Fibroblast of skin of left biceps (primary cell): ENCODE measurements at places on chromosomes 5 and 9.

GRCh38 chr5:39005566-39006232, 68.5 kb downstream of the RICTOR start:
- no peak for DNase-seq

GRCh38 chr5:59008816-59009473, 426.1 kb downstream of the RAB3C start:
- no peak for DNase-seq

DNA sequence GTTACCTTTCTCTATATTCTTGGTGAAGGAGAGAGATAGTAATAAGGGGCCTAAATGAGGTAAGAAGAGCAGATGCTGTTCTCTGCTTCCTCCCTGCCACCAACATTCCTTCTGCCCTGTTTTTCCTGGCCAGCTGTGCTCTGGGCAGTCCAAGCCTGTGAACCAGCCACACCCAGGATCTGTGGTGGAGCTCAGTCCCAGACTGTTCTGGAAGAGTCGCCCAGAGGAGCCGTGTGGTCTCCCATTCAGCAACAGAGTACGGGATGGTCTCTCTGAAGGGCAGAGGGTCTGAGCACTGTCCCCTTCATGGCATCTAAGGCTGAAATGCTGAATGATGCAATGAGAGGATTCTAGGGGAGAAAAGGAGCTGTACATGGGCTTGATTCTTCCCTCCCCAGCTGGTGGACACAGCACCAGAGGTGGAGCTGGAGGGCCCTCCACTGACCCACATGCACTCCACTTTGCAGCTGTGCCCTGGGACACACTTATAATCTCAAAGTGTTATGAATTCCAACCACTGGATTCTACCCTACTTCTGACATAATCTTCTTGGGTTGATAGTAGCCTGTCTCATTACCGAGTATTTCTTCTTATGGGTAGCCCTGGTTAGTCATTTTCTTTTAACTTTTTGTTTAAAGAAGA, 70.8 kb upstream of the RPS23 start:
- DNase-seq: no peak

- no peak for DNase-seq
These were observed 50.6 kb downstream of the TGFBI start for GRCh38 chr5:136079195-136079985.

DNA sequence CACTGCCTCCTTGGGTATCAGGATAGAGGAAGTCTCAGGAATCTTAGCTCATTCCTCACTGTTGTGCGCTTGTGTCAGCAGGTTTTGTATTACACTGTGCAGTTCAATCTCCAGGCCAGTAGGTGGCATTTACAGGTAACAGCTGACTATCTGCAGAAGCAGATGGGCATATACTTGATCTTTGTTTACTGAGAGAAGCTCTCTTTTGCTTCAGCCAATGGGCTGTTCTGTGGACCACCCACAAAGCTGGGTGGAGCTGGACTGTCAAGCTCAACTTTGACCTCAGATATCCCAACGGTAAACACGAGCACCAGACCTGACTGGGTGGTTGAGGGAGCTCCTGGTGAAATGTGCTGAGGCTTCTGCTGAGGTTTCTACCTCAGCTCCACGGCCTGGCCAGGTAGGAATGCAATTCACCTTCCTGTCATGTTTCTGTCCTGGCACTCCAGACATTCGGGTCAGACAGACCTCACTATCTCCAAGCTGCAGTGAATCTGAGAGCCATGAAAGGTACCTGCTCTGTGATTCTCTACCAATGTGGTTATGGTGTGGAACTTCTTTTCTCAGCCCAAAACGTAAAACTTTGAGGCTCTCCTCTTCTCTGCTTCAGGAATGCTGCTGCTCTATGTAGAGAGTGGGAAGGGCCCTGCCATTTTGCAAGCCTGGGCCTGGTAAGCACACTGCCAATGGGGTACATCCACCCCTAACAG, 167.9 kb upstream of the ACTBL2 start:
- peak; percentile 27 for DNase-seq

GRCh38 chr5:150080696-150081435, 5.5 kb downstream of the CSF1R start:
- no peak for DNase-seq

DNA sequence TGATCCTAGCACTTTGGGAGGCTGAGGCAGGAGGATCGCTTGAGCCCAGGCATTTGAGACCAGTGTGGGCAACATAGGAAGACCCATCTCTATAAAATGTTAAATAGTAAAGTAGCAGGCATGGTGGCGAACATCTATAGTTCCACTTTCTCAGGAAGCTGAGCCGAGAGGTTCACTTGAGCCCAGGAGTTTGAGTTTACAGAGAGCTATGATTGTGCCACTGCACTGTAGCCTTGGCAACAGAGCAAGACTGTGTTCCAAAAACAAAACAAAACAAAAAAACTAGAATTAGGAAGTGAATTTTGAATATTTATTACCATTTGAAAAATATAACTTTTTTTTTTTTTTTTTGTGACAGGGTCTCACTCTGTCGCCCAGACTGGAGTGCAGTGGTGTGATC, 26.8 kb upstream of the PAX5 start:
- no peak for DNase-seq

GRCh38 chr5:62653864-62654575, 75.4 kb downstream of the LRRC70 start:
- no peak for DNase-seq

GRCh38 chr9:108811944-108812343, 43.8 kb downstream of the ACTL7B start:
- no peak for DNase-seq

DNA sequence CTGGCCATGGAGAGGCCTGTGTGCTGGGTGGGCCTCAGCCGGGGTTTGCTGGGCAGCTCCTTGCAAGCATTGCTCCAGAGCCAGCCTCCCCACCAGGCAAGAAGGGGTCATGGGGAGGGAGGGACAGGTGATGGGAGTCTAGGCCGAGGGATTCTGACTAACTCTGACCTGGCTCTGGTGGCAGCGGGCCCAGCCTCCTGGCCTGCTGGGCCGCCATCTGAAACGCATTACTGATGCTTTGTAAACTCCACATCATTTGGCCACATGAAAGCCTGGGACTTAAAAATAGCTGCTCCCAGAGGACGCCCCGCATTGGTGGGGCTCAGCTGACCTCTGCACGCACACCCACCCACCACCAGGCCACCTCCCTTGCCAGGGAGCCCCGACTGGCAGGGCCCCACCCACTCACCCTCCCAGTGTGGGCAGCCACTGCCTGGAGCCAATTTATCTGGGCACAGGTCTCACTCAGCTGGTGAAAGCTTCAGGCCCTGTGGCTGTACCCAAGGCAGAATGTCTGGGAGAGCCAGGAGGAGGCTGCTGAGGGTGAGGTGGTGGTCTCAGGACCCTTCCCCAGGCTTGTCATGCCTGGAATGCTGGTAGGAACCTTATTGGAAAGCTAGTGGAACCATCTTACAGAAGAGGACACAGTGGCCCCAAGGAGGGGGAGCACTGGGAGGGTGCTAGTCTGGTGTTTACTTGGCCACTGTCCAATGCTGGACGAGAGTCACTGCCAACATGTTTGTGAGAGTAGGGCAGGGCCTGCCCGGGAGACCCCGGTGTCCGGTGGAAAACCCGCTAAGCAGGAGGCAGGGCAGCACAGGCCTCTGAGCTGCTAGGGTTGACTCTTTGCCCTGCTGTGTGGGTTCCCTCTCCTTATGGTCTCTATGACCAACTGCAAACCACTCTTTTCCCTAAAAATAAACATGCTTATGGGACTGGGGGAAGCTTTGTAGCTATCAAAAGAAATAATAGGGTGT, 10.8 kb downstream of the TCF7 start:
- DNase-seq: peak; percentile 51

- no peak for DNase-seq
These were observed 31.0 kb downstream of the TTC1 start for GRCh38 chr5:160039810-160040470.

DNA sequence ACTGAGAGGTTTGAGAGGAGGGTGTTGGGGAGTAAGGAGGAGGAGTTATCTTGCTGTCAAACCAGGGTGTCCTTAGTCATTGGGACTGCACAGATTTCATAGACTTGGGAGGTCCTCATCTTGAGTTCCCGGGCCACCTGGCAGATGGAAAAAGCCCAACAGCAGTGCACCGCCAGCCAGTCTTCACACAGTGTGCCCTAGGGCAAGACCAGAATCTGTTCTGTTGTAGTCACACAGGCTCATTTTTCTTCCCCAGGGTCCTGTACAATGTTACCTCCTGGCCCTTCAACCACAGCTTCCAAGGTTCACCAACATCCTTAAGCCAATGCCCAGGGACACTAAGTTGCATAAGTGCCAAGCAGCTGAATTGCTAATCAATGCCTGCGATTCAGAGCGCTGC, 21.0 kb downstream of the PLAC8L1 start:
- no peak for DNase-seq

GRCh38 chr5:137808503-137809135, 54.5 kb upstream of the HNRNPA0 start:
- no peak for DNase-seq

GRCh38 chr5:148965511-148966265, 97.2 kb downstream of the SH3TC2 start:
- peak; percentile 45 for DNase-seq

- peak; percentile 75 for DNase-seq
These were observed 63.9 kb upstream of the TGFBR1 start for GRCh38 chr9:99040911-99041582.

DNA sequence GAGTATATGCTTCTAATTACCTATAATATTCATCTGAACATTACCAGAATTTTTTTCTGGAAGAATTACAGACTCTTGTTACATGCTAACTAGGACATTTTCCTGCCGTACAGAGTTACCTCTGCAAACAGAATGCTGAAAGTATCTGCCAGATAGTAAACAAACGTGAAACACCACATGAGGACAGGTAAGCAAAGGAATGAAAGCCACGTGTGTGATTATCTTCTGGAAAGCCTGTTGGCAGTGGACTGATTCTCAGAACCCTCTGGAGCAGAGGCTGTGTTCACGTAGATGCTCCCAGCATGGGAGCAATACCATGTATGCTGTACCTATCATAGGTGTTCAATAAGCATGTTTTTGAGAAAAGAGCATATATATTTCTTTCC, 472.6 kb downstream of the ENC1 start:
- no peak for DNase-seq

GRCh38 chr9:136784249-136784996, 6.7 kb upstream of the TMEM141 start:
- DNase-seq: no peak

GRCh38 chr9:114238472-114238871, 83.1 kb downstream of the COL27A1 start:
- DNase-seq: no peak

GRCh38 chr5:78280261-78280660, 14.2 kb downstream of the AP3B1 start:
- no peak for DNase-seq

- DNase-seq: no peak
These were observed 33.1 kb downstream of the TNPO1 start for GRCh38 chr5:72849546-72849945.

DNA sequence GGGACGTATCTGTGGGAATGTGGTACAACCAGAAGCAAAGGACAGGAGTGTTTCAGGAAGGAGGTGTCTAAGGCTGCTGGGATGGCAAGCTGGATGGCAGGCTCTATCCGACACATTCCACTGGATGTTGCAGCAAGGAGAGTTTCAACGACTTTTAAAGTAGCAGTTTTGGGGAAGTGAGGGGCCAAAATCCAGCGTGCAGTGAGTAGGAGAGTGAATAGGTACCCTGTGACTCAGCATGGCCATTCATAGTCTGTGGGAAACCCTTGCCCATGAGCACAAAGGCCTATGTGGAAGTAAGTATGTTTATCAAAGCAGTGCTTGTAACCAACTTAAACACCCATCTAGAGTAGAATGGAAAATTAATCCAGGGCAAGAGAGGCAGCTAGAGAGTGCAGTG, 664.7 kb downstream of the ACTL7B start:
- no peak for DNase-seq

GRCh38 chr5:5826911-5827310, 404.4 kb downstream of the ICE1 start:
- no peak for DNase-seq

DNA sequence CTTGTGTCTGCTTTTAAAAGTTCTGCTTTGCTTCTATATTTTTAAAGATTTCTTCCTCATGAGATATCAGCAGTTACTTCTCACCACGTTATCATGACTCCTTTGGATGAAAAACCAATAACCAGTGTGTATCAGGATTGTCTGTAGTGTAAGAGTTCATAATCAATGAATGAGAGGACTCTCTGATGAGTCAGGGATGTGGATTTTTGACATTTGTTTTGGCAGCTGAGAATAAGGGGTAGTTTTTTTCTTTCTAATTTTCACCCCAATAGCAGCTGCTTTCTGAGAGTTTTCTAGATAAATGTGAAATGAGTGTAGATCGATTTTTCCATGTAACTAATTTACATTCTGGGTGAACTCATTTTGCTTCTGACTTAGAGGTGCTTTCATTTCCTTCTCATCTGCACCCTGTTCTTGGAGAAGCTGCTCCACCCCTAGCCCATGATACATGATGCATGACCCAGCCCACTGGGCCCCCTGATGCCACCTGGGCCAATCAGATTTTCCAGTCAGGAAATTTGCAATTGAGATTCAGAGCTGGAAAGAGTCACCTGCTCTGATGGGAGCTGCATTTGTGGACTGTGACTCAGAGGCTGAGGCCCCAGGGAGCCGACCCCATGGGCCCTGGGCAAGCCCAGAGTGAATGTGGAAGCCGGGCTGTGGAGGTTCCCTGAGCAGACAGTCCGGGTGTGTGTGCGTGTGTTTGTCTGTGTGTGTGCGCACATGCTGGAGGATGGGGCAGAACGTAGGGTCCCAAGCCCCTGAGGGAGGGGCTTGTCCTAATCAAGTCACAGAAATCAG, 159.3 kb downstream of the RGS3 start:
- no peak for DNase-seq

GRCh38 chr9:93582115-93582514, 5.7 kb downstream of the PHF2 start:
- DNase-seq: no peak

DNA sequence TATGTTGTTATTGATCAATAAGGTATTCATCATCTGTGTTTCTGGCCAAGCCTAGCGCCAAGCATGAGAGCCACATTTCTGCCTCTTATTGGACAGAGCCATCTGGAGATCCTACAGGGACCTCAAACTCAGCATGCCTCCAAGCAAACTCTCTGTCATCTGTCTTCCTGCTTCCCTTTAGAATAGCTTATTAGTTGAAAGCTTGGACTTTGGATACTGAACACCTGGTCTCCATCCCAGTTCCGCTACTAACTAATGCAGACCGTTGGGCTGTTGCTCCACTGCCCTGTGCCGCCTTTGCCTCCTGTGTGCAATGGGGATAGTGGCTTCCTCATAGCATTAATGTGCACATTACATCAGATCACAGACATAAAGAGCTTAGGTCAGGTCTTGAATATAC, 65.5 kb downstream of the MAP1B start:
- no peak for DNase-seq
